ENCODE measurements at places on chromosomes 3 and 15.

- DNase-seq, result peak; percentile 72
Observed at GRCh38 chr3:125150525-125151441, 61.8 kb downstream of the SLC12A8 start.

- no peak for DNase-seq
Observed at GRCh38 chr15:66108483-66109265, 144.9 kb downstream of the MEGF11 start.

GRCh38 chr15:51499379-51499976, 123.1 kb downstream of the DMXL2 start:
- peak; percentile 46 for DNase-seq

- DNase-seq, result peak; percentile 4
Observed at GRCh38 chr3:153513236-153513635, 351.2 kb downstream of the RAP2B start.

- no peak for DNase-seq
Observed at GRCh38 chr3:40613306-40613705, 88.5 kb downstream of the ZNF621 start.

DNA sequence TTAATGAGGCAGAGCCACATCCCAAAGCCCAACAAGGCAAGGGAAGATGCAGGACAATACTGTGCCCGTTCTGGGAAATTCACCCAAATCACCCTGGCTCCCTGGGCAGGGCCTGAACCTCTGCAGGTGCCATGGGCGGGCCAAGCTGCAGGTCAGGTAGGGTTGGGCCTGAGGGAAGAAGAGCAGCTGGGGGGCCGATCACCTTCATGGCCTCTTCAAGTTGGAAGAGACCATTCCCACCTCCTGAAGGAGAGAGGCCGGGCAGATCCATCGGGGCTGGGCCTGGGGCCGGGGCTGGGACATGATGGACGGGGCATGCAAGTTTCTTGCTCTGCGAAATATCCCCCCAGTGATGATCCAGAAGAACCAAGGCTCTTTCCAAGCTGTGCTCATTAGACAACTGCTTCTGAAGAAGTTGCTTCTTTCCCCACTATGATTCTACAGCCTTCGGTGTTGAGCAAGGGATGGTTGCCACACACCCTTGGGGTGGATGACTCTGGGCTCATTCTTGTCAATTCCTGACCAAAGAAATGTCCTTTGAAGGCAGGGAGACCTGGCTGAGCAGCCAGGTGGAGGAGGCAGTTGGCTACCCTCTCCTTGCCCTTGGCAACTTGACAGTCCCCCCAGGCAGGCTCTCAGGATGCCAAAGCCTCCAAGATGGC, 38.2 kb downstream of the KLHL25 start:
- peak; percentile 31 for DNase-seq

DNA sequence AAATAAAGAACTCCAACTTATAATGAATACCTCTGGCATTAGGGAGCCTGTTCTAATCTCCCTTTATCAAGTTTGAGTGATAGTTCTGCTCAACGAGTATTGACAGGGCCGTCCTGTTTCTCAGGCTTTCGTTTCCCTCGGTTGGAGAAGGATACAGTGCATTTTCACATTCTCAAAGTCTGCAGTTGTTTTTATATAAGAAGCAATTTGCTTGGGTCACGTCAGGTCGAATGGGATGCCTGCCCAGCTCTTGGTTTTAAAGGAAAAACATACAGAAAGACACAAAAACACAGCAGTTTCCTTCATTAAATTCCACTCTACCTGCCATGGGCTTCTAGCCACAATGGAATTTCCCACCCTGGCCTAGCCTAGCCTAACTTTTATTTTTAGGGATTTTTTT, 366.3 kb downstream of the TIGIT start:
- DNase-seq, result no peak

DNA sequence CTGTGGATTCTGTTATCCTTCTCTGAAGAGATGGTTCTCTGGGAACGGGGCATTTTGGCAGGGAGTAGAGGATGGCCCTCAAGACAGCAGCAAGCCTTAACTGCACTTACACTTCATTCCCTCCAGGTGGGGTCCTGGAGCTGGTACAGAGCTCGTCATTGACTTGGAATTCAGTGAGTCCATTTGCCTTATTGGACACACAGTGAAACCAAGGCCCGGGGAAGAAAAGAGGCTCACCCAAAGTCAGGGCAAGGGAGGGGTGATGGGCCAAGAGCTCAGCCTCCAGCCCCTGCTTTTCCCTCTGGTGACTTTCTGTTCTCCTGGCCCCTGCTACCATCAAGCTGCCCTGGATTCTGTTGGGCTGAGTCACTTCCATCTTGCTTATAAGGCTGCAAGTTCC, 125.6 kb downstream of the ETFA start:
- peak; percentile 29 for DNase-seq
